ENCODE measurements at places on chromosomes 12 and 14.

DNA sequence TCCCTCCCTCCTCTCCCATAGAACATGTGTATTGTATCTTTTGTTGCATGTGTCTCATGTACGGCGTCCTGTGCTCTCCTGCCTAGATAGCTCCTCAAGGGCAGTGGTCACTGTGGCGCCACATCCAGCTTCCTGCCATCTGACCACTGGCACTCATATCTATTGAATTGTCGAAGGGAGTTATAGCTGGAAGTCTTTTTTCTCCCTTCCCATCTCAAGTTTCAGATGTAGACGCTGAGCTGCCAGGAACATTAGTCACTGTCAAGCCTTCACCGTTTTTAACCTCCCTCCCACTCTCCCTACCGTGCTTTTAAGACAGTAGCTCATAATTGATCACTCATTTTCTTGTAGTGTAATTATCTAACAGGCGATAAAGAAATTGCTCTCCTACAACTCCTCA lies 33.0 kb downstream of the MTHFD1 start:
- DNase-seq = no peak

DNA sequence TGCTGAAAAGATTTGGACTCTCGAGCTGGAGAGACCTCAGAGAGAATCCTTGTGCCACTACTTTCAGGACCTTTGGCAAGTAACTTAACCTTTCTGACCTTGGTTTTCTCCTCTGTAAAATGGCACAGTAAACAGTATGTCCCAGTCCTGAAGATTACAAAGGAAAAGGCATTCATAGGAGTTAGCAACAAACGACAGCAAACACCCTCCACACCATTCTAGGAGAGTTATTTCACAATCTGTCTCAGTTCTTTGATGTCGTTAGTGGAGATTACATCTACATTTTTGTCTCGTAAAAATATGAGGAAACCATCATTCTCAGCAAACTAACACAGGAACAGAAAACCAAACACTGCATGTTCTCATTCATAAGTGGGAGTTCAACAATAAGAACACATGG lies 205.7 kb downstream of the ITPR2 start:
- no peak for DNase-seq

GRCh38 chr12:92854344-92854743 lies 74.8 kb downstream of the EEA1 start:
- DNase-seq = no peak

- no peak for DNase-seq
Measured at GRCh38 chr14:57575482-57575881, 81.8 kb upstream of the CCDC198 start.

GRCh38 chr12:12705838-12706520 lies 10.0 kb upstream of the GPR19 start:
- DNase-seq = peak; percentile 68

DNA sequence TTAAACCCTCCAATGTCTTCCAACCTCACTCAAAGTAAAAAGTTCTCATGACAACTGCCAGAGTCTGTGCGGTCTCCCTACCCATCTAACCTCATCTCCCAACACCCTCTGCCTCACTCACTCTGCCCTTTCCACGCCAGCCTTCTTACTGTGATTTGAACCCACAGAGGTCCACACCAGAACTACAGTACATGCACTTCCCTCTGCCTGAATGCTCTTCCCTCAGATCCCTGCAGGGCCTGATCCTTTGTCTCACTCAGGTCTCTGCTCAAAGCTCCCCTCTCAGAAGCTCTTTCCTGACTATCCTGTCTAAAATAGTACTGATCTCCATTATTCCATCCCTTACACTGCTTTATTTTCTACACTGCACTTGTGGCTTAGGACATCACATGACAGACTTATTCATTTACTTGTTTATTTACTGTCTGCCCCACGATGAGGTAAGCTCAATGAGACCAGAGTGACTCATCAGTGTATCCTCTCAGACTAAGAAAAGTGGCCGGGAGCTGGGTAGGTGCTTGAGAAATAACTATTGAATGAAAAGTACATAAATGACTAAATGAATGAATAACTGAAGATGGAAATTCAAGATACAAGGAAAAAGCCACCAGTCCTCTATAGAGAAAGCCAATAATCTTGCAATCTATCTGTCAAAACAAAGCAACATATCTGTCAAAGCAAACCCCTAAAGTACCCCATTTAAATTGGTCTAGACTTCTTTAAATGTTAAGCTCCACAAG lies 17.1 kb downstream of the POMT2 start:
- no peak for DNase-seq

- DNase-seq = no peak
Measured at GRCh38 chr12:27966870-27967269, 5.7 kb downstream of the PTHLH start.

- DNase-seq = no peak
Measured at GRCh38 chr14:71588028-71588427, 344.2 kb upstream of the RGS6 start.

- DNase-seq = no peak
Measured at GRCh38 chr12:85803231-85803630, 33.0 kb downstream of the RASSF9 start.

DNA sequence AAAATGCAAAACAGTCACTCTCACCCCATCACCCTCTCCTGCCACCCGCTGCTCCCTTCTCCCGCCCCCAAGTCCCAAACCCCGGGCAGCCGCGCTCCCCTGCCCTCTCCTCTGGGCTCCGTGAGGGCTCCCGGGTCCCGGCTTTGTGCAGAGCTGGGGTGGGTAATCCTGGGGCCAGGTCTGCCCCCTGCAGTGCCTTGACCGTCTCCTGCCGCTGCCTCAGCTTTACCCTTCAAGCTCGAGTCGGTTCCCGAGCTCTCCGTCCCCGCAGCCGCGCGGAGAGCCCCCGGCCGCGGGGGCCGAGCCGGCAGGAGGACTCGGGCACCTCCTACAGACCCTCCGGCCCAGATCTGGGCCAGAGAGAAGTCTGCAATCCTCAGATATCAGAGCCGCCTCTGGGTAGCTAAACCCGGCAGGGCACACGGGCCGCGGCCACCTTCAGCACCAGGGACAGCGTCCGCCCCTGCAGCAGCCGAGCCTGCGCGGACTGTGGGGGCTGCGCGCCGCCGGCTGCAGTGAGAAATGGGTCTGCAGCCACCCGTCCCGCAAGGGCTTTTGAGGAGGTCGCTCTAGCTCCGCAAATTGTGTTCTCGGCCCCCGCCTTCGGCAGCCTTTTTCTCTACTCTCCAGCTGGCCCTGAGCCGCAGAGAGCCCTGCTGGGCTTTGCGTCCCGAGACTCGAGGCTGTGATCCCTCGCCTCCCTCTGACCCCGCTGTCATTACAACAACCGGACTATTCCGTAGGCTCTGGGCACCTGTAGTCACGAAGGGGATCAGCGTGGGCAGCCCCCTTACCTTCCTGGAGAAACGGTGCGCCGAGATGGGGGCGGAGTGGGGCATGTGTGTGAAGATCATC lies 1.2 kb downstream of the PRMT8 start:
- no peak for DNase-seq

GRCh38 chr14:77790566-77791224 lies 9.2 kb upstream of the ADCK1 start:
- no peak for DNase-seq

GRCh38 chr14:93115069-93115820 lies 480 bp downstream of the ITPK1 start:
- DNase-seq = peak; percentile 64

GRCh38 chr12:108955225-108955835 lies 65.5 kb downstream of the SVOP start:
- DNase-seq = no peak

- DNase-seq = no peak
Measured at GRCh38 chr12:12735301-12735700, 18.1 kb downstream of the CDKN1B start.

DNA sequence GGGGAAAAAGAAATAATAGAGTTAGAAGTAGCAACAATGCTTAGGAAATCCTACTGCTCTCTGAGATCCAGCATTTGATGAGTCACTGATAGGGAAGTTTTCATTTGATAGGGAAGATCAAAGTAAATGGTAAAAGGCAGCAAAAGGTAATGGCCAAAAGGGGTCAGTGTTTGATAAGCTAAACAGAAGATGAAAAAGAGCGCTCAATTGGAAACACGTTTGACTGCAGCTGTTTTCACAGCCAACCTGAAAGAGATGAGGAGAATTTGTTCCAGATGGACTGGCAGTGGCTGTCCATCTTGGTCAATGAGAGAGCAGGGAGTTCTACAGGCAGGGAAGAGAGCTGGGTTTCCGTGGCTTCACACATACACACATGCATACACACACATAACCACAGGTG lies 264.2 kb downstream of the TMEM132C start:
- no peak for DNase-seq

GRCh38 chr14:51822499-51822898 lies 37.9 kb upstream of the GNG2 start:
- no peak for DNase-seq

Data from activated T-helper 1 cell treated with anti-CD3 and anti-CD28 coated beads, Interleukin-2, amount 50 U/mL, for 16 hours (primary cell).